ENCODE measurements at places on chromosomes 3 and 15.

- DNase-seq, result no peak
Observed at GRCh38 chr3:42838571-42838970, 29.3 kb downstream of the ACKR2 start.

DNA sequence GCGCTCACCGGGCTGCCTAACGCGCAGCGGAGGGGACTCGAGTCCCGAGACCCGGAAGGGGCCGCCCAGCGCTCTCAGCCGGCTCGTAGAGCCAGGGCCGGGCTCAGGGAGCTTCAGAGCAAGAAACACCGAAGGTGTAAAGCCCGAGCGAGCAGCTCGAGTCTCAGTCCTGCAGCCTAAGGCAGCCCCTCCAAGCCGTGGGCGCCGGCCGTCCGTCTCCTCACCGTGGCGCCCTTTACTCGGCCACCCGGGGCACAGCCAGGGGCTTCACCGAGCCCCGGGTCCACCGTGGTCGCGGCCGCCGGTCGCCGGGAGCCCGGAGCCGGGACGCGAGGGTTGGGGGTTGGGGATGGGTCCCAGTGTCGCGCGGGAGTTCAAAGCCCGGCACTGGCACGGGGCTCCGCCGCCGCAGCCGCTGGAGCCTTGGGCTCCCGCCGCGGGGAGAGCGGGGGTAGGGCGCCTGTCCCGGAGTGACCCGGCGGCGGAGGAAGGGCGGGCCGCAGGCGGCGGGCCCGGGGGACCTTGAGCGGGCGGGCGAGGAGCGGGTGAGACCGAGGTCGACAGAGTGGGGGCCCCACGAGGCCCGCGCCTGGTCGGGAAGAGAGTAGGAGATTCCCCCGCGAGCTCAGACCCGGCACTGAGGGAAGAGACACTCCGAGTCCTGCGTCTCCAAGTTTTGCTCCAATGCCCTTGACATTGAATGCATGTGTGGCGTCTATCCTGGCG, 26.9 kb upstream of the THRB start:
- DNase-seq, result no peak

- no peak for DNase-seq
Observed at GRCh38 chr15:76866716-76867321, 38.3 kb downstream of the SCAPER start.

DNA sequence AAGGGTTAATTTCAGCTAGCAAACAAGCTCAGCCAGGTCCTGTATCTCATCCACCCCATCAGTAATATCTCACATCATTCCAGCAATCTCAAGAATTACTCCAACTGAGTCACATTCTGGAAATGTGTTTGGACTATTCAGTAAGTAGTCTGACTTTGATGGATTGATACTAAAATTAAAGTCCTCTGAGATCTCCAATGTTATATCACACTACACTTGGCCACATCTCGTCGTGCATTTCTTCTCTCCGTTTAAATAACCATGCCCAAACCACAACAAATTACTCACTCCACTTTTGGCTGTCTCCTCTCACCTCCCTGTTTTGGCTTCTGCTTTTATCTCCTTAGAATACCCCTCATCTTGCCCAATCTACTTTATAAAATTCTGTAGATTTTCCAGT, 292.2 kb downstream of the PYDC2 start:
- DNase-seq, result no peak

- DNase-seq, result peak; percentile 93
Observed at GRCh38 chr3:120795017-120795648, 52.6 kb downstream of the GTF2E1 start.

DNA sequence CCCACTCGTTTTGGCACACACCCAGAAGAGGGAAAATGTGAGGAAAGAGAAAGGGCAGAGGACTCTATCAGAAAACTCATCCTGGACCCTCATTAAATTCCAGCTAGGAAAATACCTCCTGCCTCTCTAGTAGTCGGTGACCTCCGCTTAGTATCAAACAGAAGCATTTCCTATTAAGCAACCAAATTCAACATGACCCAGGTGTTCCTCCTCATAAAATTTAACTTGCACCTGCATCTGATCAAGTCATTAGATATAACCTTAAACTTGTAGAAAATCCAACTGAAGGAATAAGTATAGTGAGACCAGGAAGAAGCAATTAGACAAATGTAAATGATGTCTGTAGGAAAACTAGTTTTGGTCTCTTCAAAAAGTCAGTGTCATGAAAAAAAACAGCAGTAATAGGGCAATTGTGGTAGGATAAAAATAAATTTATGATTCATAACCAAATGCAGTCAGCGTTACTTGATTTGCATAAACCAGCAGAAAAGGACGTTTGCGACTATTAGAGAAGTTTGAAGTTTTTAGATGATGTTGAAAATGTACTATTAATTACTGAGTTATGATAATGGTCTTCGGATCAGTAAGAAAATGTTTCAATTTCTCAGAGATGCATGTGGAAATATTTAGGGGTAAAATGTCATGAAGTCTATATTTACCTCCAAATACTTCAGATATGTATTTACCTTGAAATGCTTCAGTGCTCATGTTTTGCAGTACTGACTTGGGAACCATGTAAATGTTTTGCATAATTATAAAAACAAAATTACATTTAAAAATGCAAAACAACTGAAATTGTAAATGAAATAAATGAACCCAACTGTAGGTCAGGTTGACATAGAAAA, 44.6 kb downstream of the LDHAL6B start:
- no peak for DNase-seq

DNA sequence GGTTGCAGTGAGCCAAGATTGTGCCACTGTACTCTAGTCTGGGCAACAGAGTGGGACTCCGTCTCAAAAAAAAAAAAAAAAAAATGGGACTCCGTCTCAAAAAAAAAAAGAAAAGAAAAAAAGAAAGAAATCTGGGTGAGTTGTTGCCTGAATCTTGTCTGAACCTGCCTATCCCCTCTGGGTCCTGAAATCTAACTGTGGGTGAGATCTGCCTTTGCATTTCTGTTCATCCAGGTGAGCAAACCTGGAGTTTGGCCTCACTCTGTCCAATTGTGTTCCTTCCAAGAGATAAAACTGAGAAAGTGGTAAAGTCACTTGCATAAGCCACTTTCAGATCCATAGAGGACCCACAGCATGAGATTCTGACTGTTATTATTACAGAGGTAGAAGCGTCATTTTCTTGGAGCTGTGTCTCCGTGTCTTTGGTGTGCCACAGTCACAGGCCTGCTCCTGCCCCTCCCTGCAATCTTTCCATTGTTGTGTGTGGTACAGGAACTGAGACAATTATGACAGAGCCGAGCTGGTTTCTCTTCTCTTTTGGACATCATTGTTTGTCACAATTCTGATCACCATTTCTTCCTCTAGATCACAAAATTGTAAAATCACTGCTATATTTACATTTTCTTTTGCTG, 235.9 kb downstream of the LPP start:
- DNase-seq, result peak; percentile 70

DNA sequence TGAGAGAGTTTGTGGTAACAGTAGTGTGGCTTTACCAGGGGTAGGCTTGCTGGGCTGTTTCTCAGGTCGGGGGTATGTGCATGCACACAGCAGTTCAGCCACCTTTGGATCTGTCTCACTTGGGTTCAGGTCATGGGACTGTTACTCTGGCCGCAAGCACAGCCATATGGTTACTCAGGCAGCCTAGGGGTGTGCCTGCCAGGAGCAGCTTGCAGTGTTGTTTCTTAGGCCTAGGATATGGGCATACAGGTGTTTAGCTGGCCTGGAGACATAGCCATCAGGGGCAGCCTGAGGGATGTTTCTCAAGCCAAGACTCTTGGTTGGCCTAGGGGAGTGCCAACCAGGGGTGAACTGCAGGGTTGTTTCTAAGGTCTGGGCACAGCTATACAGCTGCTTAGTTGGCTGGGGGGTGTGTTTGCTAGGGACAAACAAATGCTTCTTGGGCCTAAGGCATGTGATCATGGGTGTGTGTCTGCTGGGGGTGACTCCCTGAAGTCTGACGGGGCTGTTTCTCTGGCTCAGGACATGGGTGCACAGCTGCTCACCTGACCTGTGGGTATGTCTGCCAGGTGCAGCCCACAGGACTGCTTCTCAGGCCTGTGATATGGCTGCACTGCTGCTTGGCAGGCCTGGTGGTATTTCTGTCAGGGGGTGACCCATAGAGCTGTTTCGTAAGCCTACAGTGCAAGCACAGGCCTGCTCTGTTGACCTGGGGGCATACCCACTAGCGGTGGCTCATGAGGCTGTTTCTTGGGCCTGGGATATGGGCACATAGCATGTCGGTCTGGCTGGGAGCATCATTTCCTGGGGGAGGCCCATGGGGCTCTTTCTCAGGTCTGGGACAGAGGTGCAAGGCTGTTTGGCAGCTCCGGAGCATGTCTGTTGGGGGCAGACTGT, 168.0 kb upstream of the THRB start:
- DNase-seq, result no peak

DNA sequence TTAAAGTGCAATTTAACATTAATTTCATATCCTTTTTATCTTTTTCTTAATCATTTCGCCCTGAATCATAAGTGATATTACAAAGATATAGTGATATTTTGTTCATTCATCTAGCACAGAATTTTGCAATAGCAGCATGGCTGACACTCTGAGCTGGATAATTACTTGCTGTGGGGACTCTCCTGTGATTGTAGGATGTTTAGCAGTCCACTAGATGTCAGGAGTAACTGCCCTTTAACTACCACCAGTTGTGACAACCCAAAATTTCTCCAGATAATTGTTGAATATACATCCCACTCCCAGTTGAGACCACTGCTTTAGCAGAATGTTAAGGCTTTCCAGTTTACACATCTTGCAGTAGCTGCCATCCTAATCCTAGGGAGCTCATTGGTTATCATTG, 196.8 kb upstream of the MBNL1 start:
- no peak for DNase-seq

- DNase-seq, result no peak
Observed at GRCh38 chr3:58398669-58399333, 34.8 kb downstream of the PDHB start.

- DNase-seq, result no peak
Observed at GRCh38 chr3:44870375-44871061, 3.9 kb upstream of the TGM4 start.

DNA sequence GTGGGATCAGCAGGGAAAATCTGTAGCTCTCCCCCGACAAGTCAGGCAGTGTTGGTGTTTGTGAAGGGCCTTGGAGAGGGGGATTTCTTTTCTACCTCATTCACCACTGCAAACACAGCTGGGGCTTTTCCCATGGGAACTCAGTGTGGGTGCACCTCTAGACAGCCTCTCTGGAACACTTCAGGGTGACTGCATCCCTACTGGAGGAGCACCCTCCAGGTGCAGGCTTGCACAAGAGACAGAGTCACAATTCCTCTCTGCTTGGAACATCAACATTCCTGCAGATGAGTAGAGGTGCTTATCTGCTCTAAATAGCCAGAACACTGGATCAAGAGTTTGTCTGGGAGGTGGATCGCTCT, 72.7 kb upstream of the AKAP13 start:
- no peak for DNase-seq

DNA sequence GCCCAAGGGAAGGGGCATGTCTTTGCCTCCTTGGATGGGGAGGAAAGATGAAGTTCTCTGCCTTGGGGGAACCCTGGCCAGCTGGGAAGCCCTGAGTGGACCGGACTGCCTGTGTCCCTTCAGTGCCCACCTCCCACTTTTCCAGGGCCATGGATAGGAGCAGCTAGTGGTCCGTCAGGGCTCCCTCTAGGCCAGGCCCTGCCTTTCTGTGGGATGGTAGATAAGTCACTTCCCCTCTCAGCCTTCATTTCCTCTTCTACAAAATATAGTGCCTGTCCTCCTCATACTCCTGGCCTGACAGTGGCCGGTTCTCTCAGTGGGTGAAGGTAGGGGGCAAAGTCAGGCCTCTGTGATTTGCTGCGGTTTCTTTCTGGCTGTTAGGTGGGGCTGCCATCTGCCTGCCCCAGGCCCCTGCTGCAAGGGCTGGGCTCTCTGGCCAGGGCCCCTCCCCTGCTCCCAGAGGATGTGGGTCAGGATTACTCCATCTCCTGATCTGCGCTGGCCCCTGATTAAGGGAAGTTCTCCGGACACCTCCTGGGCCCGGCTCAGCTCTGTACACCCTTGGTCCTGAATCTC, 1.4 kb downstream of the PLEKHO2 start:
- no peak for DNase-seq

- no peak for DNase-seq
Observed at GRCh38 chr15:57726411-57726810, 19.9 kb downstream of the POLR2M start.

DNA sequence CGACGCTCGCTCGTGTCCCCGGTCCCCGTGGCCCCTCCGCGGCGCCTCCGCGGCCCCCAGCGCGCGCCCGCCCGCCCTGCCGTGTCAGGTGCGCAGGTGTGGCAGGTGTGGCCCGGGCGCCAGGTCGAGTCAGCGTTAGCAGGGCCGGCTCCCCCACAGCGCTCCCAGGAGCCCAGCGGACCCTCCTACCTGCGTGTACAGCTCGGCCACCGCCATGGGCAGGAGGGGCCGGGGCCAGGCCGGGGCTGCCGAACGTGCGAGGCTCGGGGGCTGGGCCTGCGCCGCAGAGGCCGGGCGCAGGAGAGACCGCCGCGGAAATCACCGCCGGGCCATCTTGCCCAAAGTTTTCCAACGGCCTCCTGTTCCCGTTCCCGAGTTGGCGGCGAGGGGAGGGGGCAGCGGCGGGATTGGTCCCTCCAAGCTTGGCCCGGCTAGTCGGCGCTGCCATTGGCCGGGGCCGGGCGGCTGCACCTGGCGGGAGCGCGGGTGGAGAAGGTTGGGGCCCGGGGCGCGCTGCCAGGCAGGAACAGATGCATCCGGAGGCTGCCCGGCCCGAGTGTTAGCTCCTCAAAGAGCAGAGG, at the start of gene MYO5C:
MYO5C (minus strand) TSS at position 384 of the 581 bp plus-strand sequence; CDS start at position 216, 168 bp downstream.
- DNase-seq, result no peak

DNA sequence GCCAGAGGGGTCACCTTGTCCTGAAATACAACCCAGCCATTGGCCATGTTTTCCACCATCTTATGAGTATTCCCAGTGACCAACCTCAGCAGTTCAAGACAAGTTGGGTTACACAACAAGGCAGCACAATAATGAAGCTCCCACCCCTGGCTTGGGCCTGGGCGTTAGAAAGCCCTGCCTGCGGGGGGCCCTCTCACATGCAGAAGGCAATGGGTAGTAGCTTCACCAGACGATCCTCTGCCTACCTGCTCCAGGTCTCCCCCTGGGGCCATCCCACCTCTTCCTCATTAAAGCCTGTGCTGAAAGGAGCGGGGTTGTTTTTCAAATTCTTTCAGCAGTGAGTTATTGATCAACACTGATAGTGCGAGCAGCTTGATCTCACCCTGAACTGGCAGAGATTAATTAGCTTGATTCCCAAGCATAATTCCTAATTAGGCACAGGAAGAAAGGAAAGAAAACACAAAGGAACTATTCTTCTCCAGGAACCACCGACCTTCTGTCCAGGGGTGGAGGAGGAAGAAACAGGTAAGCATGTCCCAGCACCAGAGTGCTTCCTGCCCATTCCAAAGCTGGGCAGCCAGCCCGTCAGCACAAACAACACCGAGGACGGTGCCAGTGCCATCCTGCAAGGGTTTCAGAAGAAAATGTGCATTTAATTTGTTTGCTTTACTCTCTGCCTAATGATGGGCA, 79.7 kb upstream of the CGNL1 start:
- DNase-seq, result no peak

Measured in activated effector memory CD4-positive, alpha-beta T cell treated with anti-CD3 and anti-CD28 coated beads, Interleukin-2, amount 50 U/mL, for 16 hours (primary cell).